ENCODE measurements at places on chromosomes 2 and 18.

DNA sequence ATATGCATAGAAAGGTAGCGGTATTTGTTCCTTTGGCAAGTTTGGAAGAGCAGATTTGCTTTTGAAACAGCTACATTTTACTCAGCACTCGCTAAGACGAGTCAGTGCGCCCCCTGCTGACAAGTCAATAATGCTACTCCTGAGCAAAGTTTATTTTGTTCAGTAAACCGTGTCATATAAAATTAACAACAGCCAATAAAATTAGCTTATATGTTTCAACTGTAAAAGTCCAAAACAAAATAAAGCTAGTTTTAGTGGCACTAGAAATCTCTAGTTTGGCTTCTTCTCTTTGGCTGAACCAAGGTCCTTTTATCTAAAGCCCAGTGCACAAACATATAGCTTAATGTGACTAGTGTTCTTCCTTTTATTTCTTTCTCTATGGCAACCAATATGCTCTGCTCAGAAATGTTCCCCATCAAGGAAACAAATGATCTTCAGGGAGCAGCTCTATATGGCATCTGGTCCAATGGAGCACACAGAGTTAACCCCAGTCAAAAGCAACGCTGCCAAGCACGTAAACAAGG is 4.2 kb upstream of the POU3F3 start:
- peak; percentile 69 for DNase-seq

- no peak for DNase-seq
These were observed 267.7 kb upstream of the CYRIA start for GRCh38 chr2:16933355-16933754.

DNA sequence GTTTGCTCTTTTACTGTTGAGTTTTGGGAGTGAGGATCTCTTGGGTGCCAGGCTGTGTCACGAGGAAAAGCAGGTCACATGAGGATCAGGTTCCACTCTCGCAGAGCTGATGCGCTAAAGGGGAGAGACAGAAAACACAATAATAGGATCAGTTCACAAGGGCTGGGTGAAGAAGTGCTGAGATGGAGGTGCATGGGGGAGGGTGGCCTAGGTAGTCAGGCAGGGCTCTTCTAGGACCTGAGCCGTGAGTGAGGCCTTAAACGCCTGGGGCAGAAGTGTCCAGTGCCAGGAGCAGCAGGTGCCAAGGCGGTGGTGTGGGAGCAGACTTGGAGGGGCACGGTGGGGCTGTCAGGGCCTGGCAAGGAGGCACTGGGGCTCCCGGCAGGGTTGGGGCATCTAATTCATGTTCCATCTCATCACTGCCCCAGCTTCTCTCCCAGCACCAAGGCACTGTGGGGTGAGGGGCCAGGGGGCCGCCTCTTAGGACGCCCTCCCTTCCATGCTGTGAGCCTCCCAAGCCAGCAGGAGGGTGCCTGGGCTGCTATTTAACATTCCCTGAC is 9.3 kb downstream of the KCNIP3 start:
- DNase-seq: no peak

DNA sequence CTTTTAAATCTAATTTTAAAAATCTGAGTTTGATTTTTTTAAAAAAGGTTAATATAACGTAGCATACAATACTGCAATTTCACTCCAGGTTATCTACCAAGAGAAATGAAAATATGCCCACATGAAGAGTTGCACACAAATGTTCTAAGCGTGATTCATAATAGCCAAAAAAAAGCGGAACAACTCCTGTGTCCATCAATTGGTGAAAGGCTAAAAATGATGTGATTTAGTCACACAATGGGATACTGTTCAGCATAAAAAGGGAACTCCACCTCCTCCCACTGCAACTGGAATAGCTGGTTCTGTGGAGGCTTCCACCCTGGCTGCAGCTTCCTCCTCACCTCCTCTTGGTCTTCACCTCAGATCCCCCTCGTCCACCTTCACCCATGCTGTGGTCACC is 132.8 kb downstream of the PIK3C3 start:
- DNase-seq: no peak

DNA sequence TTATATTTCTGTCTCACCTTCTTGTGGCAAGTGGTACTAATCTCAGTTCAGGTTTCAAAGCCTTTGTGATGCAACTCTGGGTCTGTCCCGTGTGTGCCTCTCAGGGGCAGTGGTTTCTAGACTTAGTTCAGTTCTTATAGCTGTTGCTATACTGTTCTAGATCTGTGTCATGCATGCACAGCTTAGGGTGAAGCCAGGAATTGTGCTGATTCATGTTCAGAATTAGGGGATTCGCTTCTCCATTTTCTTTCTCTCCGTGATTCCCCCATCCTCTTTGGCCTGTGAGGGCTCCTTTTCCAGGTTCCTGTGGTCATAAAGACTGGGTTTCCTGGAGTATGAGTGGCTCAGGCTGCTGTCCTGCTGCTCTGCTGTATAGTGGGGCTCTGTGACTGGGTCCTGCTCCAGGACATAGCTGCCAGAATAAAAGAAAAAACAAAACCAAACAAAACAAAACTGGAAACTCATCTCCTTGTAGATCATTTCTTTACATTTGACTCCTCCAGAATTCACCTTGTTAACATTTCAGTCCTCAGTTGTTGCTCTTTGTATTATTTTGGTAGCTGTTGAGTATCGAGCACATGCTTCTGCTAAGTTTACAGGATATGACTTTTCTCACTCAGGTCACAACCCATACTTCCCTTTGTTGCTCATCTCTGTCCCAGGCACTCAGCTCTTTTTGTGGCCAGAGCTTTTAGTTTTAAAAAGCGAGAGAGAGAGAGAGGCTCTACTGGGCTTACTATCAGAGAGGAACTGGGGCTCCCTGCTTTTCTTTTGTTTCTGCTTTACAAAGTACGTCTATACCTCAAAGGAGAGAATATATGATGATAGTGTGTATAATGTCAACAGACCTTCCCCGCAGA is 34.2 kb downstream of the CERS6 start:
- DNase-seq: no peak

DNA sequence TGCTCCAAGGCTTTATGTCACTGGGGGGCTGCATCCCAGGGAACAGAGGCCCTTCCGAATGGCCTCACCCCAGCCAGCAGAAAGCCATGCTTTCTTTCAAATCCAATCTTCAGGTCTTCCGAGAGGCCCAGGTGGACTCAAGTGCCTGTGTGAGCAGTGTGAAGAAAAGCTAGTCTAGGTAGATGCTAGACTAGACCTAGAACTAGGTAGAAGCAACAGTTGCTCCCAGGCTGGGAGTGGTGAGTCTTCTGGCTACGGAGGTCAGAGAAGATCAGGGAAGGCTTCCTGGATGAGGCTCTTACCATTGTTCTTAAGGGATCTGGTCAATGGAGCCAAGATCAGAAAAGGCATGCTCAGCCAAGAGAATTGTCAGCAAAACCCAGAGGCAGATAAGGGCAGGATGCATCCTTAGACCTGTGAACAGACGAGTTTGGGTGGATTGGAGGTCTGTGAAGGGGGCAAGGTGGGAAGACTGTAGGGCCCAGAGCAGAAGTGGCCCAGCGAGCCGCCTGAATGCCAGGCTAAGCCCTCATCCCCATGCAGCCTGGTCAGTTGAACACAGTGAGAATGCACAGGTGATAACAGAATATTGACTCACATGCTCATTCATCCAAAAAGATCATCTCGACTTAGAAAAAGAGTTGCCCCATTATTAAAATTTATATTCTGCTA is 110.8 kb downstream of the SMAD7 start:
- DNase-seq: no peak

Data from DMS153 (cell line).